ENCODE measurements at places on chromosomes 12 and 14.

DNA sequence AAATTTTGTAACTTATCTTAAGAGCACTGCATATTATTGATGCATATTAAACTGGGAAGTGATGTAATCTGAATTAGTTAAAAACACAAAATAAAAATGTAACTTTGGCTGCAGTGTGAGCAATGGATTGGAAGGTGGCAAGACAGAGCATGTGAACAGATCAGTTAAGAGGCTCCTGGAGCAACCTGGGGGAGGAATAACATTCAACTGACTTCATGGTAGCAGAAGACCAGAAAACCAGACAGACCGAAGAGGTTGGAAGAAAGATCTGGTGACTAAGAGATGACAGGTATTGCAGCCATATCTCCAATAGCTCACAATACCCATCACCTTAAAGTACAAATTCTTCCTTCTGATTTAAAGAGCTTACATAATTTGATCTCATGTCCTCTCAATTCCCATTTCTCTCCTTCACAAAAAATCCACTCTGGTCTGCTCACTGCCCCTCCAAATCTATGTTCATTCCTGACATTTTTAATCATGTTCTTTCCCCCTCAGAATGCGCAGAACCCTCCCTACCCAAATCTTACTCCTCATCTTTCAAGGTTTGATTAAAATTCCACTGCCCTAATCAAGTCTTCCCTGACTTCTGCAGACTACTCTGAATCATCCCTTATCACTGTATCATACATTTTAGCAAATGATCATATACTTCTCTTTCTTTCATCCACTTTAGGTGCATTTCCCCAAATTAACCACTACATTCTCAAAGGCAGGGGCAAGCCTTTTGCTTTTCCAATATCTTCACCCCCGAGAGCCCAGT, 51.5 kb downstream of the DUSP16 start:
- DNase-seq: no peak

GRCh38 chr14:60309867-60310552, 61.0 kb downstream of the PPM1A start:
- DNase-seq: no peak

GRCh38 chr12:112013601-112014402, 576 bp downstream of the ERP29 start:
- peak; percentile 28 for DNase-seq

DNA sequence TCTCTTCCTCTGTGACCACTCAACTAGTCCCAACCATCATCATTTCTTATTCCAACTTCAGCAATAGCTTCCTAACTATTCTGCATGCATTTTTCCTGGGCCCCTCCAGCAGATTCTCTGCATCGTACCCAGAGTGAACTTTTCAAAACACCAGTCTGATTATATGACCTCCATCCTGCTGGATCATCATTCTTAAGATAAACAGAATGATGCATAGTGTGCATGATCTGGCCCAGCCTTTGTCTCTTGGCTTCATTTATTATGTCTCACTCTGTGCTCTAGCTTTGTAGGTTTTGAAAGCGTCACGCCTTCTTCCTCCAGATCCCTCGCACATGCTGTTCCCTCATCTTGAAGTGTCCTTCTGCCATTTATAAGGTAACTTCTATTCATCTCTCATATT, 46.3 kb upstream of the SLC38A4 start:
- DNase-seq: no peak

GRCh38 chr14:75876530-75876929, 105.3 kb downstream of the TGFB3 start:
- DNase-seq: no peak

GRCh38 chr12:66242311-66242710, 53.3 kb downstream of the IRAK3 start:
- no peak for DNase-seq

DNA sequence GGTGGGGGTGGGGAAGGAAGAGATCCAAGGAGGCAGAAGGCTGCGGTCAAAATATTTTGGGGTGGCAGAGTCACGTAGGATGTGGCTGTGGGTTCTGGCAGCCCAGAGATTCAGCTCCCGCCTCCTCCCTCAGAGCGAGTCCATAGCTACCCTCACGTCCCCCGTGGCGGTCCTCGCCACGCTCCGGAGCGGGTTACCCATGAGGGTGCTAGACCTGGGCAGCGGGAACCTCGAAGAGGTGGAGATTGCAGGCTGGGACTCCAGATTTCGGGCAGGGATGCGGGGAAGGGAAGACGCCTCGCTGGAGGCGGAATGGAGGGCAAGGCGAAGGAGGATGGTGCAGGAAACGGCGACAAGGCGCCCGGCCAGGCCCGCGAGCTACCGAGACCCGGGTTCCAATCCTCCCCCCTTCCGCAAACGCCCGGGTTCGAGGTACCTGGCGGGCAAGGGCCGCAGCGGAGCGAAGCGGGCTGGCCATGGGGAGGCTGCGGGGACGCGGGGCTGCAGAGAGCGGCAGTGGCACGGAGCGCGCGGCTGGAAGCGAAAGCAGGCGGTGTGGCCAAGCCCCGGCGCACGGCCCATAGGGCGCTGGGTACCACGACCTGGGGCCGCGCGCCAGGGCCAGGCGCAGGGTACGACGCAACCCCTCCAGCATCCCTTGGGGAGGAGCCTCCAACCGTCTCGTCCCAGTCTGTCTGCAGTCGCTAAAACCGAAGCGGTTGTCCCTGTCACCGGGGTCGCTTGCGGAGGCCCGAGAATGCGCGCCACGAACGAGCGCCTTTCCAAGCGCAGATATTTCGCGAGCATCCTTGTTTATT, 46.2 kb downstream of the BCAT1 start:
- no peak for DNase-seq

DNA sequence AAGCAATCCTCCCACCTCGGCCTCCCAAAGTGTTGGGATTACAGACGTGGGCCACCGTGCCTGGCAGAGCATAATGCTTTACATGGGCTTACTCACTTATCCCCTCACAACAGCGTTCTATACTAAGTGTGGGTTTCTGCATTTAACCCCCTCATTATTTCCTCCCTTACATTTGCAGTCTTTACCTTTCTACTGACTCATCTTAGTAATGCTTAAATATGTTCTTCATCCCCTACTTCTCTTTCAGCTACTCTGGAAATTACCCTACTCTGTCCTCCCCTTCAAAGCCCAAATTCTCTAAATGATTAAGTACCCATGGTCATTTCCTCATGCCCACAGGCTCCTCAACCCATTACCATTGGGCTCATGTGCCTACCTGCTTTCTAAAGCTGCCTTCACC, 40.7 kb downstream of the NKX2-1 start:
- DNase-seq: no peak

- DNase-seq: no peak
These were observed 79.7 kb downstream of the KICS2 start for GRCh38 chr12:64142382-64142781.

DNA sequence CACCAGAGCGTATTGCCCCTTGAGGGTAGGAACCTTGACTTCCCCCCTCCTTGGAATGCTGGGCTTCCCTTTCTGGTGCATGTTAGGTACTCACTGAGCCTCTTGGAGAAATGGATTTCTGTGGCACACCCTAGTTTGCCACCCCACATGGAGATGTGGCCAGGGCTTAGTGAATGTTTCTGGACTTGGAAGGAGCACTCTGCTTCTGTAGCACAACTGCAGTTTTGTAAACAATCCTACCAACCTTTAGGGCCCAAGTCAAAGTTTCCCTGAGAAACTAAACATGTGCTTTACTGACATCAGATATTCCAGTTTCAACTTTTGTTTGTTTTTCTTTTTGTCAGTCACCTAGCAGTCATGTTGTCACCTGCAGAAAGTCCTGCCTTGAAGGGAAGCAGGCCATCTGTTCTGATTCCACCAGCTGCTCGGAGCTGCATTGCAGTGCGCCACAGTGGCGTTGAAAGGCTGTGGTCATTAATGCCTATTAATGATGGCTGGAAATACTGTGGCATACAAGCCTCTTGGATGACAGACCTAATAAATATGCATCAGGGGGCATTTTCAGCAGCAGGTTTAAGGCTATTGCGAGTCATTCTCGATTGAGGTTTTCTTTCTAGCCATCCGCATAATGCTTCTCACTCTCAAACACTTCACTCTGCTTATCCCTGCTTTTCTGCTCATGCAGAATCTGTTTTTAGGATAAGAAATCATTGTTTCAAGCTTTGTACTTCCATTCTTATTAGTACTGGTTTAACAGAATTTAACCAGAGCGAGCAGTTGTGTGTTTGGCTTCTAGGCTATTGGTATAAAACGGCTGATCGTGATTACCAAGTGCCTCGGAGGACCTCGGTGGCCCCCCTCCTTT, 7.8 kb downstream of the PELI2 start:
- no peak for DNase-seq

Data from stimulated activated CD8-positive, alpha-beta memory T cell treated with anti-CD3 and anti-CD28 coated beads, Interleukin-4, amount 100 ng/mL, for 1 hour (primary cell).